ENCODE measurements at places on chromosomes 3 and 15.
A peak's percentile ranks its signal among the peaks of the same experiment; 100 is the strongest.

GRCh38 chr15:26670116-26670515 lies 102.8 kb downstream of the GABRB3 start:
- no peak for DNase-seq

DNA sequence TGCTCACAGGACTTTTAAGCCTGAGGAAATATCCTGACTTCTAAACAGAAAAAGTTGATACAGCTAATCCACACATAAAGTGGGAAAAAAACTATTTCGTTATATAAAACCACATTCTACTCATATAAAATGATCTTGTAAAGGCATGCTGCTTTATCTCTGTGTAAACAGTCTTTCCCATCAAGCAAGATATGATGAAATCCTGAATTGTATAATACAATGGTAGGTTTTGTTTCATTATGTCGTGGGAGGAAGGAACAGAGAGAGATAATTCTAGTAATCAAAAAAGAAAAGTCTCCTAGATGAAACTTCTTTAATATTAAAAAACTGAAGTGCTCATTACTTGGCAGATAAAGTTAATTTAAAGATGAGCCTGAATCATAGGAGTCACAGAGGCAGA lies 92.6 kb upstream of the SNTN start:
- DNase-seq = no peak

DNA sequence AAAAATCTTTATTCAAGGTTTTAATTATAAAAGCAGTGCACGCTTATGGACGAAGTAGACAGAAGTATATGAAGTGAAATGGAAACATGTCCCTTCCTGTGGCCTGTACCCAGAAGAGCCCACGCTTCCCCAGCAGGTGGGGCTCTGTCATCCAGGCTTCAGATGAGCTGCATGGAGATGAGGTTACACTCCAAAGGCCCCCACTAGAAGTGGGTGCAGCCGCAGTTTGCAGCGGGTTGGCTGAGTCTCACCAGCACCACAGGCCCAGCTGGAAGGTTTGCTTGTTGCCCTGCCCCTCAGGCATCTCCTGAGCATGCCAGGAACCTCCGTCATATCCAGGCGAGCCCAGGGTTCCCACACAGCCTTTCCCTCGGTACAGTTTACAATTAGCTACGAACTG lies 33.1 kb downstream of the PRR20G start:
- no peak for DNase-seq

- DNase-seq = no peak
These were observed 492.4 kb downstream of the MCTP2 start for GRCh38 chr15:94723801-94724200.

- no peak for DNase-seq
These were observed 258.4 kb downstream of the XXYLT1 start for GRCh38 chr3:195012571-195012970.

DNA sequence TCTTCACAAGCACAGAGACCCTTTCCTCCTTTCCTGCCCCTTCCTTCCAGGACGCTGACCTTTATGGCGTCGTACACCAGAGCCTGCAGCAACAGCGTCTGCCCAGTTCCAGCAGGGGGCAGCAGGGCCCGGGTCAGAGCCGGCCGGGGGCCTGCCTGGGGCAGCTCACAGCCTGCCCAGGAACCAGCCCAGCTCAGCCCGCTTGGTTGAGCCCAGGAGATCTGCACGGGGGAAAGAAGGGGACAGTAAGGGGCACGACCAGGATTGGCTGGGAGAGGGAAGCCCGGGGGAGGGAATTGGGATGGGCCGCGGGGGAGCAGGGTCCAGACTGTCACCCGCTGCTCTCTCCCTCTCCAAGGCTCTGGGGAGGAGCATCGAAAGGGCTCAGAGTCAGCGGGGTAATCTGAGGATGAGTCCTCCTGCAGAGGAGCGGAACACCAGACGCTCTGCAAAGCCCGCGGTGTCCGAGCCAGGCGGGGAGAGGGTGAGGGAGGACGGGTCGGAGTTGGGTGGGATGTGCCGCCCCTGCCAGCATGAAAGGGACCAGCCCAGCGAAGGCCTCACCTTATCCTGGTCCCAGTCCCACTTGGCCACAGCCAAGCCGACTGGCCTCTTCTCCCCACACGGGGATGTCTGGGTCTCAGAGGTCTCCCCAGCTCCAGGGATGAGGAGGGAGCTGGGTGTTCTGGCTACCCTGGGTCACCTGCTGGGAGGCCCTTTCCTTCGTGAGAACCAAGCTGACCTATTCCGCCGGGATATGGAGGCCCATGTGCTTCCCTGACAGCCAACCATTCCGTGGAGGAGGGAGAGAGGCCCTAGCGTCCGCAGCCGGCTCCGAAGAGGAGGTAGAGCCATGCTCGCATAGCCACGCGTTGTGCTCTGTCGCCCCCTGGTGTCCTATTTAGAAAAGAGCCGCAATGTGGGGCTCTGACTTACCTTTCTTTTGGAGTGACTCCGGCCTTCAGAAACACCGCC lies 7.4 kb upstream of the IGDCC3 start:
- no peak for DNase-seq

DNA sequence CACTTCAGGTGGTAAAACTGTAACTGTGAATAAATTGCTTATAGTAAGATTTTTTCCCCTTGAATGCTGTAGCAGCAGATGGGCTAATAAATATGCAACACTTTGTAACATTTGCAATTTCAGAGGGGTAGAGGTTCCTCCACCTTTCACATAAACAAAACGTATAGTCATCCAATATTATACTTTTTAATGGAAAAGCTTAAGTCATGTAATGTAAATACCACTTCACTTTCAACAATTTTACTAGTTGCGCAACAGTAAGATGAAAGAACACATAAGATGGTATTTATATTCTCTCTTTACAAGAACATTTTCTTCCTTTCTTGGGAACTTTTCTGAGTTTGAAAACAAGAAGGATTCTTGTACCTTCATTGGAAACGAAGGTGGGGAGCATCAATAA lies 56.6 kb upstream of the FAM3D start:
- no peak for DNase-seq

- DNase-seq = no peak
These were observed 11.5 kb upstream of the GATA2 start for GRCh38 chr3:128504533-128504915.

DNA sequence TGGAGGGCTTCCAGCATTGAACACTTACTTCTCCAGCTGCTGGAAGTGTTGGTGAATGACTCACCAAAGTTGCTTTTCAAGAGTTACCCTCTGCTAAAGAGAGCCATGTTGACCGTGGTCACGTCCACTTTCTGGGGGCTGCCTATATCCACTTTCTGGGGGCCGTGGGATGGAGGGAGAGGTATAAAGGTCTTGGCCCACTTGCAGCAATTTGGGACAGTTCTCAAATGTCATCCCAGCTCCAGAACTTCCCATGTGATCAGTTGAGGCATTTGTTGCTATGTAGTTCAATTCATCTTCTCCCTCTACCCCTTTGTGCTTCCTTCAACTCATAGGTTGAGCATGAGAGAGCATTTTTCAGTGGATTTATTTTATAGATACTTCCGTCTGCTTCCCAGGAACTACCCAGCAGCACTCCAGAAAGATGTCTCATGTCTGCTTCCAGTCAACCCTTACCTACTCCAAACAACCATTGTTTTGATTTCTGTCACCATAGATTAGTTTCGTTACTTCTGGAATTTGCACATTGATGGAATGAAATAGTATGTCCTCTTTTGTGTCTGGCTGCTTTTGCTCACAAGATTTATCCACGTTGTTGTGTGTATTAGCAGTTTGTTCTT lies 130.6 kb downstream of the TCF12 start:
- no peak for DNase-seq

DNA sequence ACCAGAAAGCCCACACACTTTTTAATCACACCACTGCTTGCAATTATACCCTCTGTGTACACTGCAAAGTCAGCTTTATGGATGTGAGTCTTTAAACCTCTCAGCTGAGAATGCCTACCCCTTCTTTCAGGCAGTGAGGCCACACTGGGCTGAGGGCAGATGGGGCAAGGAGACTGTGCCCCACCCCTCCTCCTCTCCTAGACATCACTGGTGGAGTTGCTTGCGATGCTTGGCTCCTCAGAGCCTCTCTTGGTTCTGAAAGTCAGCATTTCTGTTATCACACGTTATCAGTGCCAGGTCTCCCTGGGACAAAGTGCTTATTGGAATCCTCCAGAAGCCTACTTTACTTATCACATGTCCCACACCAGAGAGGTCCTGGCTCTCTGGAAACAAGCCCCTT lies 128.2 kb downstream of the ZNF621 start:
- DNase-seq = no peak

- no peak for DNase-seq
These were observed 61.0 kb downstream of the HMG20A start for GRCh38 chr15:77481670-77482069.

DNA sequence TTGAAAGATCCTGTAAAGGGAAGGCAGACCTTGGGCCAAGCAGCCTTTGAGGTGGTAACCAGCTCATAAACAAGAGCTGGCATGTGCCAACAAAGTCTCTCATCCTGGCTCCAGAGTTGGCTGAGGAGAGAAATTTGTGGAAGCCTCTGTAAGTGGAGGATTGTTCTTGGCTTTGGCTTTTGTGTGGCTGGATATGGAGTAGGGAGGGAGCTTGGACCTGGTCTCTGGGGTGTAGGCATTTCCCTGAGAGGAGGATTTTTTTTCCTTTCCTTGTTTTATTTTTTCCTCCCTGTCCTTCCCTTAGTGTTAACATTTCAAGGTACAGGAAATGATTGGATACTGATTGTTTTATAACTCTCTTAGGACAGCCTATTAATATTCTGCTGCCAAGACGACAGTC lies 60.8 kb downstream of the ZNF609 start:
- DNase-seq = no peak

DNA sequence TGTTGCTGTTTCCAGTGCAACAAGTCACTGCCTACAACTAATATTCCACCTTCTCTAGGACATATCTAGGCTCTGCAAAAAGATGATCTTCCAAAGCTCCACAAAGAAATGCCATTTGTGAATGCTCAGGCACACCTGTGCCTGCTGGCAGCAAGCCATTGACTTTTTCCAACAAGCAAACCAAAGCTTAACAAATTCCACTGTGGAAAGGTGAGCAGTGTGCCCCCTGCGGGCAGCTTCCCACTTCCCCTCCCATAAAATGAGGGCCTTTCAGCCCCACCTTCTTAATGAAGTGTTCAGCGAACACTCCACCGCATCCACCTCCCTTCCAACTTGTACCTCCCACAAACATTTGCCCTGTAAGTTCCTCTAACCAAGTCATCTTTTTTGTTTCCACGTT lies 157.5 kb upstream of the SLC24A5 start:
- no peak for DNase-seq

- DNase-seq = no peak
These were observed 29.6 kb downstream of the ADCY5 start for GRCh38 chr3:123419181-123419849.

DNA sequence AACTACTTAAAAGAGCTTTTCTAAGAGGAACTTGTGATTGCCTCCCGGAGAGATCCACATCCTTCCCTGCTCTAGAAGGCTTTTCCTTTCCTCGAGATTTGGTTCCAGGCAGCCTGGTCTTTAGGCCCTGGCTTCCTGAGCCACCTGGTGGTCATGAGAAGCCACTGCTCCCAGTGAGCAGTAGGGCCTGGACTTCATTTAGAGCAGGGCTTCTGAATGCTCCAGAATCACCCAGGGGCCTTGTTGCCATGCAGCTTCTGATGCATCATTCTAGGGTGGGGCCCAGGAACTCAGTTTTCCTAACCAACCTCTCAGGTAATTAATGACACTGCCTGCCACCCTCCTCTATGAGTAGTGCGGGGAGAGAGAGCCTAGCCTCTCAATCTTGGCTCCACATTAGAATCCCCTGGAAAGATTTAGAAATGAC lies 29.6 kb downstream of the PSMD6 start:
- peak; percentile 55 for DNase-seq

DNA sequence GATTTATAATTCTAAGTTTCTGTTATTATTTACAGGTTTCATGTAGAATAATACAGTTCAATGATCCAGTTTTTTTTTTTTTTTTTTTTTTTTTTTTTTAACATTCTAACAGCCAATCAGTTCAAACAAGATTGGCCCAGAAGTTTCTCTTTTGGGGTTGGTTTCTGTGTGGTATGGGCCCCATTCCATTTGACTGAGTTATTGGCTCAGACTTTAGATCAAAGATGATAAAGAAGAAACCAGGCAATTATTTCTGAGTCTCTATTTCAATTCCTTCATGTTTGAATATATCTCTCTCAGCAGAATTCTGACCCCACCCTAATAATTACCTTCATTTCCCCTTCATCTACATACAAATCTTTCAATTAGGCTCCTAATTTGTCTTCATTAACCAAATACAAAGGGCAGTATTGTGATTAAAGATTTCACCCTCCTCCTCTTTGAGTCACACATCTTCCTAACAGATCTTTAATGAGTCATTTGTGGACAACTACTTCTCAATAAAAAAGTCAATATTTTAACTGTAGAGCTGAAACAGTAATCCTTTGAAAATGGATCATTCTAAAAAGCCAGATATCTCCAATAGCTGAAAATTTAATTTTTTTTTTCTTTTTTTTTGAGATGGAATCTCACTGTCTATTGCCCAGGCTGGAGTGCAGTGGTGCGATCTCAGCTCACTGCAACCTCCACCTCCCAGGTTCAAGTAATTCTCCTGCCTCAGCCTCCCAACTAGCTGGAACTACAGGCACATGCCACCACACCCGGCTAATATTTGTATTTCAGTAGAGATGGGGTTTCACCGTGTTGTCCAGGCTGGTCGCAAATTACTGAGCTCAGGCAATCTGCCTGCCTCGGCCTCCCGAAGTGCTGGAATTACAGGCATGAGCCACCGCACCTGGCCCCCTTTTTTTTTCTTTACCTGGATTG lies 878.8 kb downstream of the NAALADL2 start:
- no peak for DNase-seq

GRCh38 chr3:63328365-63328764 lies 50.3 kb downstream of the SYNPR start:
- DNase-seq = no peak

DNA sequence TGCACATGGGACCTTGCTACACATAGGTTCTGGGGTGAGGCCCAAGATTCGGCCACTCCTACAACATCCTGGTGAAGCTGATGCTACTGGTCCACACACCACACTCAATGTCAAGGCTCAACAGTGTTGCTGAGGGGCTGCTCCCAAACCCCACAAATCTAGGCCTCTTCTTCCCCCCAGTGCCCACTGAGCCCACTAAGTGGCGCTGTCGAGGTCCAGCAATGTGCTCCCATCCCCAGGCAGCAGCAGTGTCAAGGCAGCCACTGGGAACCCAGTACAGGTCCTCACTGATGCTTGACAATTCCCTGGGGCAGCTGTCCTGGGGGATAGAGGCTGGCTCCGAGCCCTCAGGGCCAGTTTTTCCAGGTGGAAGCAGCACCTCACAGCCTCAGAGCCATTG lies 21.5 kb downstream of the SCN5A start:
- no peak for DNase-seq
